ENCODE measurements at places on chromosomes 3 and 15. TPM values are rescaled to one million over a fixed set of nuclear protein-coding genes. Genes with fewer than 3 reads are reported as not detected.

CPLX3 gene
- total RNA-seq, result not detected

DNA sequence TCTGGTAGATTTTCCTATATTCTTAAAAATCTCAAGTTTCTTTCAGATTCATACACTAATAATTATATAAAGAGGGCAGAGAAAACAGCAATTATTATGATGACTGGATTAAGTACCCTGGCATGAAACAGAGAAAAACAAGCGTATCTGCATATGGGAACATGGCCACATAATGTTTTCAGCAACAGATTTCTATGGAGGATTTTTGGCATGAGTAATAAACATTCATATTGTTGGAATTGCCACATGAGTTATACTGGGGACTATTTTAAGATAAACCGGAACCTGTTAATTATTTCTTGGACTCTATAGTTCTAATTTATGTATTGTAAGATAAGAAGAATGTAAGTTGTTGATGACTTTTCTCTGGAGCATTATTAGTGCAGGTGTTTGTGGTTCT is 112.7 kb downstream of the OXSM start:
- no peak for DNase-seq

GRCh38 chr3:150414258-150414657 is 6.2 kb downstream of the TSC22D2 start:
- no peak for DNase-seq

GRCh38 chr3:193928354-193929209 is 207.4 kb upstream of the HES1 start:
- no peak for DNase-seq

- DNase-seq, result no peak
These were observed 29.2 kb downstream of the RLBP1 start for GRCh38 chr15:89192136-89192535.

PLA2G4F gene
- 0.72 TPM for total RNA-seq

GRCh38 chr15:77869021-77869895 is 208.3 kb downstream of the TBC1D2B start:
- DNase-seq, result no peak

DNA sequence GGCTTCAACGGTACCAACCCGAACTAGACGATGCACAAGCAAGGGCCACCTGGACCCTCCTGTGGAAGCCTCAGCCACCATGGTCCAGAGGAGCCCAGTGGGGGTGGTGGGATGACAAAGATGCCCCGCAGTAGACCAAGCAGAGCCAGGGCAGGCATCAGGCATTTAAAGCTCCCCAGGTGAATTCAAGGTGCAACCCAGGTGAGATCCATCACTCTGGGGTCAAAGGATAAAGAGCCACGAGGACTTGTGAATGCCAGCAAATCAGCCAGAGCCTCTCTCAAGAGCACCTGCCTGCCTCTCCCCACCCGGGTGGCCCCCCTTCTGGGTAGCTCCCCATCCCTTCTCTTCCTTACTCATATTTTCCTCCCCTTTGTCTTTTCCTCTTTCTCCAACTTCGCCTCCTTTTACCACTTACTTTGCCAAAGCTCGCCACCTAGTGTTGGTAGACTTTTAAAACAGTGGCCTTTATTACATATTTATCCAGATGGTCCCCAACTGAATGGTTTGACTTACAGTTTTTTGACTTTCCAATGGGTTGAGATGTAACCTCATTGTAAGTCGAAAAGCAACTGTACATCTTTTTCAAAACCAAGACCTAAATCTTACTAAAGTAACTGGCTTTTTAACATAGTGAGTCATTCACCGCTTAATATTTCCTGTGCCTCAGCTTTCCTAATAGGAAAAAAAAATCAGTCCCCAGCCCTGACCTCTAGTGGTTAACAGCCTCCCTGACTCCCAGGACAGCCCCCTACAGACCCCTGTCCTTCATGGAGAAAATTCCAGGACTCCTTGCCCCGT is 18.8 kb downstream of the PLA2G4F start:
- DNase-seq, result no peak

GRCh38 chr3:71045917-71046282 is 537.6 kb downstream of the FOXP1 start:
- no peak for DNase-seq

DNA sequence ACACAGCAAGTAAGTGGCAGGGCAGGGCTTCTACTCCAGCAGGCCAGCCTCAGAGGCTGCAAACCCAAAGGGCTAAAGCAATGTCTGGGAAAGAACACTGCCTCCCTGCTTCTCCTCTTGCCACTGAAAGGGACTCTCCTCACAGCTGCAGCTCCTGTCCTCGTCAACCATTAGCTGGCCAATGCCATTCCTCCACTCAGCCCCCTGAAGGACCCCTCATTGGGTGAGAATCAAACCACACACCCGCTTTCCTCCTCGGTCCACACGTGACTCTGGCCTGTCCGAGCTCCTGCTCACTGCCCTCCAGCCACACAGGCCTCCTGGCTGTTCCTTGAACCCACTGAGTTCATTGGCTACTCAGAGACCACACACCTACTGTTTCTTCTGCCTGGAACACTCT is 253.7 kb upstream of the TLE3 start:
- no peak for DNase-seq

DNA sequence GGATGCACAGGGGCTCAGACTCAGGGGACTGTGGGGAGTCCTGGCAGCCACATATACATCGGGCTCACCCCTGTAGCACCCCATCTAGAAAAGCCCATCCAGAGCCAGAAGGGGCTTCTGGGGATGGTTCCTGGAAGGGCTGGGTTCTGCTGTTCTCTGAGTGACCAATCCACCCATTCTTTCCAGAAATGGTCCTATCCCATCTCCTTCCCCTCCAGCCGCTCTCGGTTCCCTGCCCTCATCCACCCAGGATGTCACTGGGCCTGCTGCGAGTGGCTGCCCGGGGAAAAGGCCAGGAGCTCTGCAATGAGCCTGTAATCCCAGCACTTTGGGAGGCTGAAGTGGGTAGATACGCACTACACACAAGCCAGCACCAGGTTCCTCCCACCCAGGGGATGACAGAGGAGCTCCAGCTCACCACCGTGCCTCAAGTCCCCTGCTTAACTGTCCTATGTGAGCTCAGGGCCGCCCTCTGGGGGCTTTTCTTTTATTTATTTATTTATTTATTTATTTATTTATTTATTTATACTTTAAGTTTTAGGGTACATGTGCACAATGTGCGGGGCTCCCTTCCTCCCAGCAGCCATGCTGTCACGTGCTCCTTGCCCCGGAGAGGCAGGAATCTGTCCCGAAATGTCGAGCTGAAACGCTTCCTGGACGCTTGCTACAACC is 13.6 kb upstream of the CSK start:
- no peak for DNase-seq

GRCh38 chr3:123383091-123384053 is 65.5 kb downstream of the ADCY5 start:
- no peak for DNase-seq

GRCh38 chr15:94704946-94705345 is 473.6 kb downstream of the MCTP2 start:
- DNase-seq, result no peak

GRCh38 chr15:33040496-33040895 is 154.0 kb downstream of the FMN1 start:
- DNase-seq, result no peak

DNA sequence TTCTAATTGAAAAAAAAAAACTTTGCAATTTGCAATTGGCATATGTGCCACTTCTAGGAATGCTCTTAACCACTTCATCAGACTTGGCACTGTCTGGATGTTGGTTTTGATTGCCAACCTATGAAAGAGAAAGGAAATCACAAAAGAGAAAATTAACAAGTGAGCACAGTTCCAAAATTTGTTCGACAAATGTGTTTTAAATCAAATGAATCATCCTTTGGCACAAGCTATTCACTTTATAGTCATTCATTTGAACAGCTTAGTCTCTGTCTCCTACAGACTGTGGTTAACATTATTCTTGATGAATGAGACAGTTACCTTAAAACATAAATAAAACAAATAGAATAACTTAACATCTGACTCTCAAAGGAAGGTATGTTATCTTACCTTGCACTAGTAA is 265.0 kb downstream of the EPHA3 start:
- no peak for DNase-seq

- DNase-seq, result no peak
These were observed 48.0 kb upstream of the WDR72 start for GRCh38 chr15:53807501-53807900.

DNA sequence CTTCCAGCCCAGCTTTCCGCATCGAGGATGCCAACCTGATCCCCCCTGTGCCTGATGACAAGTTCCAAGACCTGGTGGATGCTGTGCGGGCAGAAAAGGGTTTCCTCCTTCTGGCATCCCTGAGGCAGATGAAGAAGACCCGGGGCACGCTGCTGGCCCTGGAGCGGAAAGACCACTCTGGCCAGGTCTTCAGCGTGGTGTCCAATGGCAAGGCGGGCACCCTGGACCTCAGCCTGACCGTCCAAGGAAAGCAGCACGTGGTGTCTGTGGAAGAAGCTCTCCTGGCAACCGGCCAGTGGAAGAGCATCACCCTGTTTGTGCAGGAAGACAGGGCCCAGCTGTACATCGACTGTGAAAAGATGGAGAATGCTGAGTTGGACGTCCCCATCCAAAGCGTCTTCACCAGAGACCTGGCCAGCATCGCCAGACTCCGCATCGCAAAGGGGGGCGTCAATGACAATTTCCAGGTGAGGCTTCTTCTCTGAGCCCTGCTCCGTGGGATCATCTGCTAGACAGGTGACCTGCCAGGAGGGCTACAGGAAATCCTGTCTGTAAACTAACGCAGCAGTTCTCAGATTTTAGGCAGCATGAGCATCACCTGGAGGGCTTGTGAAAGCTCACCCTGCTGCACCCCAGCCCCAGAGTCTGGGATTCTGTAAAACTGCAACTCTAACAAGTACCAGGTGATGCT is 1.6 kb downstream of the THBS1 start:
- no peak for DNase-seq

TMEM212 gene
- not detected for total RNA-seq

- no peak for DNase-seq
These were observed 34.2 kb downstream of the EEFSEC start for GRCh38 chr3:128187495-128187894.

DNA sequence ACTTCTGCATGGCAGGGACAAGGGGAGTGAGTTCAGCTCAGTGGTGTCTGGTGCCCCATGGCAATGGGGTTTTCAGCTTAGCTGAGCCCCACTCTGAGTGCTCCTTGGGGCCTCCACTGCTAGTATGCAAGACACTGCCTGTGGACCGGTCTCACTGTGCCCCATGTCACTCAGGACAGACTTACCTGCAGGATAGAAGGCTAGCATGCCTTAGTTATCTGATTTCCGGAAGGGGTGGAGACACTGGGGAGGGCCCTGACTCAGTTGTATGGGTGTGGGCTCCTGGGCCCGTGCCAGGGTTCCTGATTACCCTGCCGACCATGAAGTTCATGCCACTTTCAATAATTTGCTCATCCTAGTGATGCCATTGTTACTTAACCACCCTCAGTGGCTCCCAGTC is 4.3 kb upstream of the SLC6A20 start:
- DNase-seq, result no peak

DNA sequence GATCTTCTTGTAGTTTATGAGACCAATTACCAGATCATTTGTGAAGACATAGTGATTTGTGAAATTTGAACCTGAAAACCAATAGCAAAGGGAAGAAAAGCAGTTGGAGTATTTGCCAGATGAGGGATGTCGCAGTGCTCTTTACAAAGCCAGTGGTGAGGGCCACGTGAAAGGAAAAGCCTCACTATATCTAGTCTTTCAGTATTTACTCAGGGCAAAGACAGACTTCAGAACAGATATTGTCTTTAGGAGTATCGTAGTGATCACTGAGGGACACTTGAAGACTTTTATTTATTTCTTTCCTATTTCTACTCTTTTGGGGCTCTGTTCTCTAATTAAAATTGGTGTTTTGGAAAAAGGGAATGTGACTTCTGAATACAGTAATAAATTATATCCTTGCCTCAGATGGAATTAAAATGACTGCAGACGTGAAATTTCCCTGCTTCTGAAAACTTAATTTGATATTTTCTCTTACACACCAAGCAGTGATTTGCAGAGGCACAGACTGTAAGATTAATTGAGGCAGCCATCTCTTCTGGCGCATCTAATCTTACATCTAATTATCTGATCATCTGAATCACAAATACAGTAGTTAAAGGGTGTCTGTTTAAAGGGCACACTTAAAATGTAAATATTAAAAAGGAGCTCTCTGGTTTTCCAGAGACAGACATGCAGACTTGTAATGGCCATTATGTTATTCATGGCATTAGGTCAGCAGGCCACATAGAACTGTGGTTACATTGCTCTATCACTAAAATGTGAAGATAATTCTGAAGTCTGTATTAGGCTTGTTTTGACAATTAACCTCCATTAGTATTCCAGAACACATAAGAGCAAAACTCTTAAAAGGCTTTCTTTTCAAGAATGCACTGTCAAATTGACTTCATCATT is 193.0 kb upstream of the GOLIM4 start:
- no peak for DNase-seq

DNA sequence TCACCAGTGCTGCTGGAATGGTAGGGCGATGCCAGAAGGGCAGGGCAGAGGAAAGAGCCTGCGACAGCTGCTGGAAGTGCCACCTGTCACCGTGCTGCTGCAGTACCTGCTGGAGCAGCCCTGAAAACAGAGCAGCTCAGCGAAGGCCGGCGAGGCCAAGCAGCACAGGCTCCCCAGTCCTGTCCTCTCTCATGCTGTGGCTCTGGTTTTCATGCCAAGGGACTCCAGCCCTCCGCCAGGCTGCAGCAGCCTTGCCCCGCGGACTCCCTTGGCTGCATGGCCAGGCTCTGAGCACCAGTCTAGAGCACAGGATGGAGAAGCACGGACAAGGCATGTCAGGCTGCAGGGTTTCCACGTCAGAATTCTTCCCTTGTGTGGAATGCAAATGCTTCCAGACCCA is 43.9 kb downstream of the ADCY5 start:
- DNase-seq, result no peak

GRCh38 chr3:105912891-105913290 is 44.1 kb upstream of the CBLB start:
- no peak for DNase-seq

EFCC1 gene
- total RNA-seq, result not detected

CCDC39 gene
- not detected for total RNA-seq

GRCh38 chr3:149702691-149703441 is 45.0 kb upstream of the WWTR1 start:
- no peak for DNase-seq

SLC2A2 gene
- not detected for total RNA-seq

SHF gene
- 1.1 TPM for total RNA-seq

DNA sequence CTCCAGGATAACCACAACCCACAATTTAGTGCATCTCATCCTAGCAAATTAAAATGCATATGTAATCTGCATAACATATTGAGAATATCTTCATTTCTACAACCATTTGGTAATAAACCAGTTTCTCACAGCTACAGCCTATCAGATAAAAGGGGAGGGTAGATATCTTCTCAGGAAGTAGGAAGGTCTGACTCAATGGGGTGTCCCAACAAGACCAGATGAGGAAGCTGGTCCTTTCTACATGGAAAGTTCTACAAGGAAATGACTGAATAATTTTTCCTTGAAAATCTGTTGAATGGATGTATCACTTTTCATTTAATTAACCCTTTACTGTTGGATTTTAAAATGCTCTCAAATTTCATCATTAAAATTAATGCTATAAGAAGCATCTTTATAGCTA is 17.4 kb upstream of the TMPRSS7 start:
- DNase-seq, result no peak

- DNase-seq, result no peak
These were observed 740.4 kb upstream of the CFAP20DC start for GRCh38 chr3:59790241-59790640.

GOLGA8J gene
- total RNA-seq, result not detected

- no peak for DNase-seq
These were observed 147.9 kb downstream of the IMPG2 start for GRCh38 chr3:101172516-101172915.

Data from epithelial cell of proximal tubule (primary cell).